ENCODE measurements at places on chromosomes 12 and 14. TPM values are rescaled to one million over a fixed set of nuclear protein-coding genes. Genes with fewer than 3 reads are reported as not detected.

- DNase-seq, result no peak
Observed at GRCh38 chr14:65910108-65910786, 497.7 kb downstream of the FUT8 start.

DNA sequence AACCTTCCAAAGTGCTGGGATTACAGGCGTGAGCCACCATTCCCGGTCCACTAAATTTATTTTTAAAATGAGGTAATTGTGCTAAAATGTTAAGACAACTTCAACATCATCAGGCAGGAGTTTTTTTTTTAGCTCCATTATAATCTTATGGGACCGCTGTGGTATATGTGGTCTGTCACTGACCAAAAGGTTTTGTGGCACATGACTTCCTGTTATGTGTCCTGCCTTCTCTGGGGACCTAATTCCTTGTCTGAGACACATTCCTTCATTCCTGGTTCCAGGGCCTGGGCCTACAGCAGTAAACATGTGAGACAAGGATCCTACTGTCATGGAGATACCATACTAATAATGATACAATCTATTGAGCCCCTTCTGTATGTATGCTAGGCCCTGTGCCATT lies 4.9 kb downstream of the TEX52 start:
- DNase-seq, result no peak

DNA sequence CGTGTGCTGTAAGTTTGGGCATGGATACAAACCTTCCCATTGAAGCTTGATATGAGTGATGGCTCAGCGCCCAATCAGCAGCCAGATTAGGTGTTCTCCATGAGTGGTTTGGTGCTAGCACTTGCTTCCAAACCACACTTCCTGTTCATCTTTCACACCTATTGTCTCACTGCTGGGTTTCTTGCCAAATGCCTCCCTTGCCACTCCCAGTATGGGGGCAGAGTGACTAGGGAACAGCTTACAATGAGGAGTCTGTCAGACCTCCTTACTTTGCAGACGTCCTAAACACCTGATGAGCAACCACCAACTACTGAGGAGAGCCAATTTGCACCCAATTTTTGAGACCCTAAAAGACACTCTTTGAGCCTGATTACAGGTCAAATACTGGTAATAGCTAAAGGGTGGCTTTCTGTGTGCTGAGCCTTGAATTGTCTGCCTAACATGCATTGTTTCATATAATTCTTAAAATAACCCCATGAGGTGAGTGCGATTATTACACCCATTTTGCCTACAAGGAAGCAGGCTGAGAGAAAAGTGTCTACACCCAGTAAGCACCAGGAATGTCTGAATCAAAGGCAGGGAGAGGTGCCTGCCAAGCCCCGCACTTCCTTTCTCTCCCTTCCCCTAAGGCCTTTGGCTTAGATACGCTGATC lies 48.4 kb upstream of the FOS start:
- peak; percentile 55 for DNase-seq

DNA sequence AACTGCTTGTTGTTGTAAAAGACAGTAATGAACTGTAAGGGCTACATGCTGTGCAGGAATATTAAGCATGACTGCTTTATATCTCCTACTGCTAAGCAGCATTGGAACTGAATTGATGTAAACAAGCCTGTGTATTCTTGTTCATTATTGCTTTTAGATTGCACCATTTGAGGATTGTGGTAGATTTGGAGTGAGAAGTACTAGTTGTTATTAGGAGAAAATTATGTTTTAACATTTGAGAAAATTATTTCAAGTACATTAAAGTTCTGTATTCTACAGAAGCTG lies 212.7 kb downstream of the ERC1 start:
- DNase-seq, result no peak

GRCh38 chr12:26425587-26426260 lies 230.4 kb downstream of the SSPN start:
- no peak for DNase-seq

GRCh38 chr12:69898236-69898635 lies 73.2 kb downstream of the MYRFL start:
- DNase-seq, result no peak

GRCh38 chr12:91732086-91732485 lies 413.6 kb downstream of the BTG1 start:
- no peak for DNase-seq

- DNase-seq, result no peak
Observed at GRCh38 chr12:104426926-104427546, 29.7 kb upstream of the CHST11 start.

GRCh38 chr14:50871228-50871627 lies 625 bp upstream of the ABHD12B start:
- peak; percentile 26 for DNase-seq

GRCh38 chr14:92551044-92551841 lies 37.7 kb downstream of the RIN3 start:
- no peak for DNase-seq

- DNase-seq, result no peak
Observed at GRCh38 chr12:32420356-32420755, 21.0 kb downstream of the FGD4 start.

- DNase-seq, result peak; percentile 90
Observed at GRCh38 chr14:106872611-106873446, 1346.4 kb downstream of the TMEM121 start.

- DNase-seq, result no peak
Observed at GRCh38 chr12:60393093-60393492, 797.3 kb downstream of the SLC16A7 start.

- no peak for DNase-seq
Observed at GRCh38 chr12:19760611-19761010, 321.3 kb downstream of the AEBP2 start.

- no peak for DNase-seq
Observed at GRCh38 chr14:68015356-68016254, 196.0 kb downstream of the RAD51B start.

DNA sequence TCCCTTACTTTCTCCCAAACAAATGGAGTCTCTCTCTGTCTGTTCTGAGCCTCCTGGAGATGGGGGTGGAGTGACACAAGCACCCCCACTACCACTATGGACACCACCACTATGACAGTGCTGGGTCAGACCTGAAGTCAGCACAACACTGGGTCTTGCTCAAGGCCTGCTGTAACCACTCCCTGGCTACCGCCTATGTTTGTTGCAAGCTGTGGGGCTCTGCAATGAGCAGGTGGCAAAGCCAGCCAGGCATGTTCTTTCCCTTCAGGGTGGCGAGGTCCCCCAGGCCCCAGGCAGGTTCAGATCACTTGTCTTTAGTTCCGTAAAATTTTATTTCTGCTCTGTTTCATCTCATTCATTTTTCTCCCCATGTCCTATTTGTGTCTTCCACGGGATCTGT lies 349.8 kb downstream of the TMEM121 start:
- DNase-seq, result peak; percentile 11

GRCh38 chr14:20477211-20477876 lies 8.1 kb downstream of the PNP start:
- DNase-seq, result no peak

- no peak for DNase-seq
Observed at GRCh38 chr12:6322969-6323339, 12.5 kb downstream of the PLEKHG6 start.

DNA sequence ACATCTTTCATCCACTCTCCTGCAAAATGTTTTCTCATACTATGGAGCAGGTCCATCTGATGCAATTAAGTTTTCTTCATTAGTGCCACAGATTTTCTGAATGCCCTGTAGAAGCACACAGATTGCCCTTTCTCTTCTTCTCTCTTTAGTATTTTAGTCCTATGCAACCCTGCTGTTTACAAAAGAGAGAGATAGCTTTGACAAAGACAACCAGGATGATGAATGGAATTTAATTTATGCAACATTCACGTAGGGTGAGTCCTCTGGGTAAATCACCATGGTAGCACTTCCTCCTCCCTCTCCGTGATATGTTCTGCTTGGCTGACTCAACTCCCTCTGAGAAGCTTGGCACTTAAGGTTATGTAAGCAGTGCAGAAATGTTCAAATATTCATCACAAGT lies 400.9 kb upstream of the PDE3A start:
- no peak for DNase-seq

- DNase-seq, result no peak
Observed at GRCh38 chr12:43480591-43480990, 71.4 kb downstream of the ADAMTS20 start.

GRCh38 chr14:24921903-24922302 lies 128.0 kb downstream of the STXBP6 start:
- no peak for DNase-seq

GRCh38 chr12:62292761-62293344 lies 32.6 kb downstream of the USP15 start:
- no peak for DNase-seq

- no peak for DNase-seq
Observed at GRCh38 chr12:128794661-128795529, 28.9 kb downstream of the SLC15A4 start.

- no peak for DNase-seq
Observed at GRCh38 chr12:27851311-27851710, 71.3 kb upstream of the MANSC4 start.

- no peak for DNase-seq
Observed at GRCh38 chr12:16526693-16527092, 79.3 kb downstream of the LMO3 start.

- peak; percentile 6 for DNase-seq
Observed at GRCh38 chr14:41604721-41605531, 1.8 kb upstream of the LRFN5 start.

DNA sequence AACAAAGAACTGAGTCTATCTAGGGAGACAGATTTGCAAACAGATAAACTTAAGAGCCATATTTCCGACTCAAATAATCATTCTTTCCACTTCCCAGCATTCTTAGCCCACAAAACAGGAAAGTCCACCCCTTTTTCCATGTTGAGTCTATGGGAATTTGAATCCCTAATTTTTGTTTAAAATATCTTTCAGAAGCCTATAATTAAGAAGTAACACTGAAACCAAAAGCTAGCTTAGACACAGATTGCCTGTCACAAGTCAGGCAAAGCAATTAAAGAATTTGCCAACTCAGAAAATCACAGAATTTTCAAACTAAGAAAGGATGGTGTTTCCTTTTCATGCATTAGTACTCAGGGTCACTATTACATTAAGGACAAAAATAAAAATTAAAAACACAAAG lies 17.0 kb downstream of the ATP2B1 start:
- DNase-seq, result no peak

GRCh38 chr14:102723650-102724049 lies 53.6 kb upstream of the TRAF3 start:
- DNase-seq, result no peak

GRCh38 chr12:48678551-48679185 lies 3.4 kb downstream of the KANSL2 start:
- no peak for DNase-seq

- DNase-seq, result no peak
Observed at GRCh38 chr12:131129839-131130238, 176.1 kb downstream of the ADGRD1 start.

GRCh38 chr12:62190689-62191490 lies 69.3 kb upstream of the USP15 start:
- no peak for DNase-seq

The TAS2R43 gene
- total RNA-seq, result 0.42 TPM

The VRTN gene
- total RNA-seq, result not detected

The UNC79 gene
- 0.08 TPM for total RNA-seq

The ATL1 gene
- 12.0 TPM for total RNA-seq

The CRIP2 gene
- 13.0 TPM for total RNA-seq

The OR6C1 gene
- total RNA-seq, result not detected

The CPM gene
- total RNA-seq, result 98.0 TPM

The ZBTB1 gene
- total RNA-seq, result 29.5 TPM

The PRR4 gene
- total RNA-seq, result 1.0 TPM

The OTUB2 gene
- total RNA-seq, result 4.7 TPM

The ARL6IP4 gene
- total RNA-seq, result 136 TPM

The TAS2R10 gene
- not detected for total RNA-seq
